ENCODE measurements at places on chromosomes 6 and 20.
A peak's percentile ranks its signal among the peaks of the same experiment; 100 is the strongest.

DNA sequence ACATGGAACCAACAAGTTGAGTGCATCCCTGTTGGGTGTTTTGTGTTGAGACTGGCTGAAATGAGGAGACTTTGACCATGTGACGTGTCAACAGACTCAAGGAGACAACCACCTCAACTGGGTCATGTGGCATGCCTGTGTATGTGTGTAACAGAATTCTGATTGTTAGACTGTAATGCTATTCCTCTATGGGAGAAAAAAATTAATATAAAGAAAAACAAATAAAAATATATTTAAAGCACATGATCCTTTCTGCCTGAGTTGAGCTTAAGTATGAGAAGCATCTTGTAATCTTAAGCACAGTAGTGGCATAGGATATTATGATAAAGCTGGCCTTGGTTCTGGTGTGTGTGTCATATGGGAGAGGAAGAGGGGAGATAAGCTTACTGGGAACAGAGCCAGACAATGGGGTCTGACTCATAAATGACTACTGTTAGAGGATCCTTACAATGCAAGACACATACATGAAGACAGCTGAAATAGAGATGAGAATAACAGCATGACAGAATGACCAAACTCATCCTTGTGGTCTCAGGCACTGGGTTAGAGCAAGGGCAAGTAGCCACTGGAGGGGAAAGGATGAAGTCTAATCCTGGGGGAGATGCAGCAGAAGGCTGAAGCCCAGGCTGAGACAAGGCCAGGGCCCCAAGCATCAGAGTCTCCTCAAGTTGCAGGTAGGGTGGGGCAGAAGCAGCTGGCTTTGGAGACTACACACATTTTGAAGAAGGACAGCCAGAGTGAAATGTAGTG, 9.2 kb downstream of the TP53INP2 start:
- peak; percentile 64 for DNase-seq

- no peak for DNase-seq
These were observed 13.2 kb upstream of the OSER1 start for GRCh38 chr20:44223721-44224120.

DNA sequence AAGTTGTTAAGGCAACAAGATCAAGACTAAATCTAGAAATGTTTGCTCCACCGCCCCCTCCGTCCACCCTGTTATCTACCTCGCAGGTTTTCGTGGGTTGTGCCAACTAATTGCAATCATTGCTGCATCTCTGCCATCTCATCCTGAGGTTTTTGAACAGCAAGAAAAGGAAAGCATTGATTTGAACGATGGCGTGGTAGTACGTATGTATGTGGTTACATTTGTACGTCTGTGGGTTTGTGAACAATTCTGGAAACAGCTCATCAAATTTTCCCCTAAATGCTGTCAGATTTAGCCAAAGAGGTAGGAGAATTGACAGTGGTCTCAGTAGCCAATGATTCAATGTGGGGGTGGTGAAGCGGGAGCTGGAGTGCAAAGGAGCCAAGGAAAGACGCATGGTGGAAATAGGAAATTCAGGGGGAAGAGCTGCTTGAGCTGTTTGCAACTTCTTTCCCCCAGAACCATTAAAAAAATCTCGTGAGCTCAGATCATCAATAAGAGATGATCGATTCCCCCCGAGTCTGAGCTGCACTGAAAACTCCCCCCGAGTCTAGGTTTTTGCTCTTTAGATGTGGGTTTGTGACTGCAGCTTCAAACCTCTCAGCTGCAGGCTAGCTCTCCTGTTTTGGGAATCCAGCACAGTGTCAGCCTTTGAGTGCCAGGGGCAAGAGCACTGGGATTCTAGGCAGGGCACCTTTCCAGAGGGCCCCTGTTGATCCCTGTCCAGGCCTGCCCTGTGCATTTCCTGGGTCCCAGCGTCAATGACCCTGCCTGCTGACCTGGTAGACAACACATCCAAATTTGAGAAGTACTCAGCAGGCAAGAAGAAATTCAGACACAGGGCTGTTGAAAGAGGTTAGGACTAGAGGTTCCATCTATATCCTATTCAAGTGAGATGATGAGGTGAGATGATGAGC, 72.6 kb upstream of the LY86 start:
- no peak for DNase-seq

DNA sequence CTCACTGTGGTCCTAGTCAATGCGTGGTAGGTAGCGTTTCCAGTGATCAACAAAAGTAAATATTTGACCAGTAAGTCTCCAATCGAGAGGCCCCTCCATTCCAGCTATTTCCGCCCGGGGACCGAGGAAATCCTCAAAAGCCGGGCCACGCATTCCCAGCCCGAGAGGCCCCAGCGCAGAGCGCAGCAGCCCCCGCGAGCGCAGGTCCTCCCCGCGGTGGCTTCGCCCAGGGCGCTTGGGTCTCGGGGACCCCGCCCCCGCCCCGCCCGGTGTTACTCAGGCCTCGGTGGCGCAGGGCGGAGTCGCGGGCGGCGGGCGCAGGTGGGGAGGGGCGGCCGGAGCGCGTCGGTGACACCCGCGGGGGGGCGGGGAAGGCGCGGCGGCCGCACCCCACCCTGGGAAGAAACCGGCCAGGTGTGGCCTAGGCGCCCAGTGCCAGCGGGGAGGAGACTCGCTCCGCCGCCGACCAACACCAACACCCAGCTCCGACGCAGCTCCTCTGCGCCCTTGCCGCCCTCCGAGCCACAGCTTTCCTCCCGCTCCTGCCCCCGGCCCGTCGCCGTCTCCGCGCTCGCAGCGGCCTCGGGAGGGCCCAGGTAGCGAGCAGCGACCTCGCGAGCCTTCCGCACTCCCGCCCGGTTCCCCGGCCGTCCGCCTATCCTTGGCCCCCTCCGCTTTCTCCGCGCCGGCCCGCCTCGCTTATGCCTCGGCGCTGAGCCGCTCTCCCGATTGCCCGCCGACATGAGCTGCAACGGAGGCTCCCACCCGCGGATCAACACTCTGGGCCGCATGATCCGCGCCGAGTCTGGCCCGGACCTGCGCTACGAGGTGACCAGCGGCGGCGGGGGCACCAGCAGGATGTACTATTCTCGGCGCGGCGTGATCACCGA, at the start of gene DSP:
Gene DSP (plus strand): TSS at position 497 of the 890 bp plus-strand sequence. CDS start 245 bp downstream, at position 742.
- peak; percentile 71 for DNase-seq

DNA sequence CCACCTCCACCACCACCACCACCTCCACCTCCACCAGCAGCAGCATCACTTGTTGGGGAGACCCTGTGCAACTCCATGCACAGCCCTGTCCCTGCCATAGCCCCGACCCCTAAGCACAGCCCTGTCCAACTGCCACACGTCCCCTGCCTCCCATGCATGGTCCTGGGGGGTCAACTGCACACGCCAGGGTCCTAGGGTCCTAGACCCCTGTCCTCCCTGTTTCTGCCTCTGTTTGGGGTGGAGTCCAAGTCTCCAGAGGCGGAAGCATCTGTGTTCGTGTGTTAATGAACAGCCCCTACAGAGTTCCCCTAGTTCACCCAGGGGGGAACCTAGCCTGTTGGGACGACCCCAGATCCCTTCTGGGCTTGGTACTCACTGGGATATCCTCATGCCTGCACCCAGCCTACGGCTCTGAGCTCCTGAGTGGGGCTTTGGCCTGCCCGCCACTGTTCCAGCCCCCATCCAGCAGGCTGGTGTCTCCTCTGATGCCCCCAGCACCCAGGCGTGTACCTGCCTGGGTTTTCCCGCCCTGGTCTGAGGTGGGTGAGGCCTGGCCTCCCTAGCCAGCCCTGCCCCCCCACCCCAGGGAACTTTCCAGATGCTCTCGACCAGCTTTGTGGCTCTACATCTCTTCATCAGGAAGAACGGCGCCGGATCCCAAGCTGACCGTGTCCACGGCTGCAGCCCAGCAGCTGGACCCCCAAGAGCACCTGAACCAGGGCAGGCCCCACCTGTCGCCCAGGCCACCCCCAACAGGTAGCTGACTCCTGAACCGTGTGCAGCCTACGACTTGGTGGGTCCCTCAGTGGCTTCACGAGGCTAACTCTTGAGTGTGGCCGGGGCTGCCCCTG, 2.5 kb upstream of the TNFRSF6B start:
- DNase-seq = peak; percentile 40

DNA sequence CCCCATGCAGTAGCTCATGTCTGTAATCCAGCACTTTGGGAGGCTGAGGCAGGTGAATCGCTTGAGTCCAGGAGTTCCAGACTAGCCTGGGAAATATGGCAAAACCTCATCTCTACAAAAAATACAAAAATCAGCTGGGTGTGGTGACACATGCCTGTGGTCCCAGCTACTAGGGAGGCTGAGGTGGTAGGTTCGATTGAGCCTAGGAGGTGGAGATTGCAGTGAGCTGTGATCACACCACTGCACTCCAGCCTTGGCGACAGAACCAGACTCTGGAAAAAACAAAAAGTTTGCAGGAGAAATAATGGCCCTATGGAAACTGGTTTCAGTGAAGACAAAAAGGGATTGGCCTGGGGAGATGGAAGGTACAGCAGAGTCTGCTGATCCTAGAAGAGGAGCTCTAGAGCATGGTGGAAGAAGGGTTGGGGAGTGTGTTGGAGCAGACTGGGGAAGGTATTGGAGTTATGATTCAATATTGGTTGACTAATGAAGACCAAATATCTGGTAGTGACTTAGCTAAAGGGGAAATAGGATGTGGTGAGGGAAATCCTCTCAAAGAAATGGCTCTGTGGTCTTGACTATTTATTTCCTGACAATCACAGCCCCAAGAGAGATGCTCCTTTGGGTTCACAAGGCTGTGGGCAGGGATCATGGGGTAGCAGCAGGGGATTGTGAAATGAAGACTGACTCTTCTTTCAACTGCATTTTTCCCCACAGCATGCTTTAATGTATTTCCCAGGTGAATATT, 281.9 kb downstream of the UTRN start:
- no peak for DNase-seq

DNA sequence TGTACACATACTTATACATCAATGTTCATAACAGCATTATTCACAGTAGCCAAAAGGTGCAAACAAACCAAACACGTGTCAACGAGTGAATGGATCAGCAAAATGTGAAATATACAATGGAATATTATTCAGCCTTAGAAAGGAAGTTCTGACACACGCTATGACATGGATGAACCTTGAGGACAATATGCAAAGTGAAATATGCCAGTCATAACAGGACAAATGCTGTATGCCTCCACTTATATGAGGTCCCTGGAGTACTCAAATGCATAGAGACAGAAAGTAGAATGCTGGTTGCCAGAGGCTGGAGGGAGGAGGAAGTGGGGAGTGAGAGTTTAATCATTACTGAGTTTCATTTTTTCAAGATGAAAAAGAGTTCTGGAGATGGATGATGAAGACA, 37.8 kb upstream of the IGF2R start:
- DNase-seq = no peak

DNA sequence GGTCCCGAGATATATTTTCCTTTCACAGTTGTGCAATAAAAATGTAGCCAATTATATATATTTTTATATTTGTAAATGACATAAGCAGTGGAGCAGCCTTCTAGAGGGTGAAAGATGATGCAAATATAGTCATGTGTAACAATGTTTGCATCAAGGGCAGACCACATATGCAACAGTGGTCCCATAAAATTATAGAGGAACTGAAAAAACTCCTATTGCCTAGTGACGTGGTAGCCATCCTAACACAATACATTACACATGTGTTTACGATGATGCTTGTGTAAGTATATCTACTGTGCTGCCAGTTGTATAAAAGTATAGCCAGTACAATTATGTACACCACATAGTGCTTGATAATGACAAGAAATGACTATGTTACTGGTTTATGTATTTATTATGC, 162.8 kb downstream of the ZFAND3 start:
- no peak for DNase-seq

- DNase-seq = no peak
These were observed 519.2 kb downstream of the UTRN start for GRCh38 chr6:144804246-144804790.

DNA sequence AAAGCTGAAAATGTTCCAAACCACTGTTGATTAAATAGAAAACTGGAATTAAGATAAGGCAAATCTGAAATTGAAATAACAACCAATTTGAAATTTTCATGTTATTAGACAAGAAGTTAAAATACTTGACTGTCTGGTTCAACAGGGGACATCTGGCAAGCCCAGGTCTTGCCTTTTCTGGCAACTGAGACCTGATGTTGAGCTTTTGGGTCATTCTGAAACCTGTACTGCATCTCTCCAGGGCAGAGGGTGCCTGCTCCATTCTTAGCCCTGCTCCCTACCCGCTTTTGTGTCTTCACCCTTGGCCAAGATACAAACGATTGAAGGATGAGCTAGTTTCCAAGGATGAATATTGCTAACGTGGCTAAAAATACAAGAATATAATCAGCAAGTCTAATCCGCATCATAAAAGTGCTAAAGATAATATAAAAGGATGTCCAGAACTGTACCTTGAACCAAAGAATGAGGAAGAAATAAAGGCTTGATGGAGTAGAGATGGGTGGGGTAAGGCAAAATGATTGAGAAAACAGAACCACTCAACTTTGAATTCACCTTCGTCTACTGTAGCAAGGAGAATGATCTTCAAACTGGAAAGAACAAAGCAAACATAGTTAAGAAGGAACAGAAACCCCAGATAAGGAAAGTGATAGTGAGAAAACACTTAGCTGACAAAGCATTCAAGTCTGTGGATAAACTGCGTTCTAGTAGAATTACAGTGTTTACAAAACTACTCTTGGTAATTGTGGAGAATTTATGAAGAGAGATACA, 109.8 kb upstream of the MAN1A1 start:
- DNase-seq = no peak

GRCh38 chr6:150116200-150116800, 26.5 kb upstream of the PPP1R14C start:
- no peak for DNase-seq

DNA sequence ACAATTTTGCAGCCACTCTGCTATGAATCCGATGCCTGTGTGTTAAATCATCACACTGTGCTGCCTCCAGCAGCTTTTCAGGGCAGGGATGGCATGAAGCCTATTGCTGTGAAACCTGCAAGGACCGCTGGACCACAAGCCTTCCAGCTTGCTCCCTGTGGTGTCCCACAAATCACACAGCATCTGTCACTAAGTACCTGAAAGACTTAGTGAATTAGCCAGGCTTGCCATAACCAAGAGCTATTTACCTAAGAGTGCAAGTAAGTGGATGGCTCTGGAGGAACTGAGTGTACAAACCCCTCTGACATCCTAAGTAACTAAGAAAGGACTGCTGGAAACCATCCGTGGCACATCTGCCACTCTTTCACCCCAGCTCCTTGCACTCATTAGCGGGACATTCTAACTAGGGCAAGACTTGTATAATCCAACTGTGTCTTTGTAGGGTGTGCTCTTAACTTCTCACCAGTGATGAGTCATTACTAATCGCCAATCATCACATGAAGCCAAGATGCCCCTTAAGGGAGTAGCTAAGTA, 34.7 kb downstream of the FOXQ1 start:
- DNase-seq = no peak

- no peak for DNase-seq
These were observed 22.2 kb upstream of the ZBTB2 start for GRCh38 chr6:151413372-151414145.

GRCh38 chr6:167311286-167311685, 13.6 kb upstream of the TTLL2 start:
- peak; percentile 48 for DNase-seq

- DNase-seq = no peak
These were observed 11.6 kb upstream of the VGLL2 start for GRCh38 chr6:117253785-117254184.

- peak; percentile 53 for DNase-seq
These were observed 27.8 kb downstream of the RNF8 start for GRCh38 chr6:37381579-37381978.

GRCh38 chr6:33823806-33824205, 20.0 kb upstream of the MLN start:
- DNase-seq = no peak

- no peak for DNase-seq
These were observed 70.8 kb downstream of the PPP1R3G start for GRCh38 chr6:5155906-5156305.

- no peak for DNase-seq
These were observed 60.7 kb downstream of the BMP7 start for GRCh38 chr20:57205606-57206219.

Data from eye (tissue), 1 donor.